ENCODE measurements at places on chromosomes 16 and 17.

DNA sequence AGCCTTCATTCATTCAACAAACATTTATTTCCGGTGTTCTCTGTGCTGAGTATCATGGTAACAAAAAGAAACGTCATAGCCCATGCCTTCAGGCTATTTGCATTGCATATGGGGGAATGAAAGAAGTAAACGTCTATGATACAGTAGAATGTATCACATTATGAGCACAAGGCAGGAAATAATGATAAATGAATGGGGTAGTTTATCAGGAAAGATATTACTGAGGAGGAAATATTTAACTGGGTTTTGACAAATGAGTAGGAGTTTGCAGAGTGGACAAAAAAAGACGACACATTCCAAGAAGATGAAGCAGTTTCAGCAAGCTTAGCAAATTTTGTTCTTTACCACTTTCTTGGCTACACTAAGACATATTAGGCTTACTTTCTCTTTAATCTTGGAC, 1.3 kb upstream of the KRTAP4-7 start:
- no peak for DNase-seq

DNA sequence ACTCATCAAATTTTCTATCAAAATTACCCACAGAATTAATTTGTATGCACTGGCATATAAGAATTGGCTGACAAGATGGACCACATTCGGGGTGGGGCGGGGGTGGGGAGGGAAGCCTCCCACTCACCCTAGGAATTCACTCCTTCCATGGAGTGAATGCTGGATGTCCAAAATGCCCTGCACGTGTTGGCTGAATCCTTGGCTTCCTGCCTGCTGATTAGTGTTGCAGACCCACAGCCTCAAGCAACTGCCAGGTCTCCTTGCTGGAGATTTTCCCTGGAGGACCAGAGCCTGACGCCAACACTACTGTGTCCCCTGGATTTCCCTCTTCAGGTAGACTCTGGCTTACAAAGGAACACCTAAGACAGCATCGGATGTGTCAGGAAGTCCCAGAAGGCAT, 575.7 kb upstream of the CDH11 start:
- no peak for DNase-seq

GRCh38 chr17:74773414-74773813, 2.7 kb downstream of the NAT9 start:
- no peak for DNase-seq

- no peak for DNase-seq
Measured at GRCh38 chr17:16329519-16330271, 23.6 kb downstream of the CENPV start.

- DNase-seq: no peak
Measured at GRCh38 chr17:82031885-82032627, 578 bp downstream of the RAC3 start.

- no peak for DNase-seq
Measured at GRCh38 chr17:79625706-79626105, 14.9 kb upstream of the RBFOX3 start.

DNA sequence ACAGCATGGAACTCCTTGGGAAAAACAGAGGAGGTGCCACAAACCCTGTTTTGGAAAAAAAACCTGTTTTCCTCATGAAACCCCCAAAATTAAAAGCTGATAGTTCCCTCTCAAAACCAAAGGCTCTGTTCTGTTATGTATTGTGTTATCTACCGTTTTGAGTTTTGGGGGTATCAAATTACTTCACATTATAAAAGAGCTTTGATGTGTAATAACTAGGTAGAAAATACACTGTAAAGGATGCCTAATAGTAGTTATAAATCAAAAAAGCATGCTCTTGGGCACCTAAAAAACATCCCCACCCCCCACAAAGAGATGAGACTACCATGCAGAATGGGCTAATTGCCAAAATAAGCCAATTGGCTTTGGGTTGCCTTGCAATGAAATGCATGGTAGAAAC, 30.8 kb downstream of the C16orf54 start:
- DNase-seq: no peak
